IMR-90 (cell line): ENCODE measurements at places on chromosomes 7 and 10. TPM values are rescaled to one million over a fixed set of nuclear protein-coding genes. Genes with fewer than 3 reads are reported as not detected.

DNA sequence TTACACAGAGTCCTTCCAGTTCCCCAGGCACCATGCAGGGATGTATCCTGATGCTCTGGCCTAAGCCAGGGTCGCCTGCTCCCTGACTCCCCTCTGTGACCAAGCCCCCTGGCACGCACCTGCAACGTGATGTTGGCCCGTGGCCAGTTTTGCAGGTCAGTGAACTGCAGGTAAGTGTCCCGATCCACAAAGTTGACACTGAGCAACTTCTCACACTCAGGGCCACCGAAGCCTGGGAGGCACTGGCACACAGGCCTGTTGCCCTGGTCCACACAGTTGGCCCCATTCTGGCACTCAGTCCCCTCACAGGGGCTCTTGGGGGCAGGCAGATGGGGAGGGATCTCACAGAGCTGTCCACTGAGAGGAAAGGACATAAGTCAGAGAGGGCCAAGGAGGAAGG is 174.3 kb downstream of the LCOR start:
- DNase-seq: no peak

DNA sequence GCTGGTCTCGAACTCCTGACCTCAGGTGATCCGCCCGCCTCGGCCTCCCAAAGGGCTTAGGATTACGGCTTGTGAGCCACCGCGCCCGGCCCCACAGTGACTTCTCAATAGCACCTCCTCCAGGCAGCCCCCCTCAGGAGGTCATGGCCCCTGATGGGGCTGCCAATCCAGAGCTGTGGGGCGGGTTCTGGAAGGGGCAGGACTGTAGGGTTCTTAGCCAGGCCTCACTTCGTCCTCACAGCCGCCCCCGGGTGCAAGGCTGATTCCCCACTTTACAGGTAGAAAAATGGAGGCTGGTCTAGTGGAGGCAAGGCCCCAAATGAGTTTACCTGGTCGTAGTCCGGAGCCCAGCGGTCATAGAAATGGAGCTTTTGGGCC is 638 bp downstream of the METTL27 start:
- no peak for DNase-seq

- no peak for DNase-seq
Observed at GRCh38 chr7:150860291-150860977, 8.1 kb downstream of the AOC1 start.

GRCh38 chr10:98267069-98267893 is 713 bp downstream of the LOXL4 start:
- no peak for DNase-seq

The RBP4 gene
- total RNA-seq: not detected in 2 replicates
